ENCODE measurements at places on chromosomes 16 and 17. TPM values are rescaled to one million over a fixed set of nuclear protein-coding genes. Genes with fewer than 3 reads are reported as not detected.
A peak's percentile ranks its signal among the peaks of the same experiment; 100 is the strongest.

Gene CHTF8
- 39.4 TPM for total RNA-seq

Gene KRT39
- total RNA-seq, result not detected

Gene VTN
- 6.6 TPM for total RNA-seq

DNA sequence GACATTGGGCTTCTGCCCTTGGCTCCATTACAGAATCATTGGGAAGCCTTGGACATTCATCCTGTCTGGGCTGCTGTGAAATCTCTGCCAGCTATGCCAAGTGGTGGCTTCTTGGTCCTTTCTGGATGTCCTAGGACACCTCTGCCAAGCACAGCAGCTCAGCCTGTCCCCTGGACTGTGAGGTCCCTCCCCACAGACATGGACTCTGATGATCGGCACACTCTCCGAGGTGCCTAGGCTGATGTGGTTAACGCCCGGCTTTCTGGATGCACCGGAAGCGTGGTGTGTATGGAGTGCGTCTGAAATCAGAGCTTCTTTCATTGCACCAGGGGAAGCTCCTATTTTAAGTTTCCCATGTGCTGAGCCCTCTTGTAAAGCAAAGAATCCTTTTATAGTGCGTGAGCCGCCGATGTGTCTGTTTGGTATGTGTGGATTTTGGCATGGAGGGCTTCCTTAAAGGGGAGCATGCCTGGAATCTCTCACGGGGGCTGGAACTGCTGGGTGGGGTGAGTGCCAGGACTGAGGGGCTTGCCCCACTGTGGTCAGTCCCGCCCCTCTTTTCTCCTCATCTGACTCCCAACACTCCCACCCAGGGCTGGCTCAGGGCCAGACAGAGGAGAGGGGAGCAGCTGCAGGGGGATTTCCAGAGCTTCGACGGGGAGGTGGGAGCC is 7.0 kb upstream of the ARHGAP23 start:
- no peak for DNase-seq

- no peak for DNase-seq
Measured at GRCh38 chr17:77222356-77222755, 81.6 kb downstream of the SEC14L1 start.

Gene SLC46A1
- total RNA-seq, result 8.6 TPM

DNA sequence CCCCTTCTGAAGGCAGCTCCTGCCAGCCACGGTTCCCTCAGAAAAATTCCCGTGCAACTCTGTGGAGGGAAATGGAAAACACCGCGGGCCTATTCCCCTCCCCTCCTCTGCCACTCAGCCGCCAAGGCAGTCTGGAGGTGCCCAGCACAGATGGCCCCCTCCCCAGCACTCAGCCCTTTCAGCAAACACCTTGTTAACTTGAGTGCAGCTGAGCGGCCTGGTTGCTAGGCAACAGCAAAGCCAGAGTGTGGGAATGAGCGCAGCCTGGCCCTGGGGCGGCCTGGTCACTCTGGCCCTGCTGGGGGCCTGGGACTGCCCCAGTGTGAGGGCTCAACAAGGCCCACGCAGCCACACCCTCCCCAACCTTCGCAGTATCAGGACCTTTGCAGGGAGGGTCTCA is 32.8 kb downstream of the CACNA1G start:
- peak; percentile 94 for DNase-seq

Gene TAT
- not detected for total RNA-seq

DNA sequence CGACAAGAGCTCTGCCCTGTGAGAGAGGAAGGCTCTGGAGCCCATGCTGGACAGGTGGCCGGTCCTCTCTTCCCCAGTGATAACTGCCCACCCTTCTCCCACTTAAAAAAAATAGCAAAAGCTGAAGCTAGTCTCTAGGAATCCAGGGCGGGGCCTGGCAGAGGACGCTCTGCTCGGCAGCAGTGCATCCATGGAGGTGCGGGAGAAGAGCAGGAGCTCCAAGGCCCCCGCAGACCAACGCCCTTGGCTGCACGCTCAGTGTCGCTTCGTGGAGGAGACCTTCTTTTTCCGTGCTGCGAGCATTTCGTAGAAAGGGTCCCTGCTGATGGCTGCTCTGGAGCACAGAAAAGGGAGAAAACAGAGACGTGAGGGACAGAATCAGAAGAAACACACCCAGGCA is 98.6 kb upstream of the DNAH17 start:
- DNase-seq, result no peak

Gene PNMT
- total RNA-seq, result 2.6 TPM

Gene KRT33A
- not detected for total RNA-seq

GRCh38 chr16:75343286-75343685 is 90.0 kb downstream of the CFDP1 start:
- no peak for DNase-seq

Gene PRR15L
- total RNA-seq, result 63.3 TPM

GRCh38 chr17:1629504-1630310 is 1.1 kb upstream of the SLC43A2 start:
- DNase-seq, result peak; percentile 68

GRCh38 chr17:56972111-56972730 is 5.7 kb upstream of the SCPEP1 start:
- DNase-seq, result no peak

DNA sequence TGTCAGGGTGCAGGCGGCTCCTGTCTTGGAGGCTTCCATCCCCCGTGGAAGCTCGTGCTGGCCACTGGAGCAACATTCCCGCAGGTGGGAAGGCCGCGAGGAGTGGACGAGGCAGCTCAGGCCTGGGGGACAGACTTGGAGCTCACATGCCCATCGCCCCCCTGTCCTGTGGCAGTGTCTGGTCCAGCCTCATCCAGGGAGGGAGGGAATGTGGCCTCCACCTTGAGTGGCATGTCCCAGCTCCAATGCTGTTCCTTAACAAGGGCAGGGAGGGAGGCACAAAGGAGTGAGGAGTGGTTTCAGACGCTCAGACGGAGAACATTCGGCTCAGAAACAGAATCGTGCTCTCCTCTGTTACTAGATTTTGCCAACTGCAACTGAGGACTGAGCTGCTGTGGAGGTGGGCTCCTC is 159.4 kb upstream of the CHMP6 start:
- no peak for DNase-seq

GRCh38 chr16:65546353-65546791 is 424.5 kb upstream of the CDH11 start:
- no peak for DNase-seq

DNA sequence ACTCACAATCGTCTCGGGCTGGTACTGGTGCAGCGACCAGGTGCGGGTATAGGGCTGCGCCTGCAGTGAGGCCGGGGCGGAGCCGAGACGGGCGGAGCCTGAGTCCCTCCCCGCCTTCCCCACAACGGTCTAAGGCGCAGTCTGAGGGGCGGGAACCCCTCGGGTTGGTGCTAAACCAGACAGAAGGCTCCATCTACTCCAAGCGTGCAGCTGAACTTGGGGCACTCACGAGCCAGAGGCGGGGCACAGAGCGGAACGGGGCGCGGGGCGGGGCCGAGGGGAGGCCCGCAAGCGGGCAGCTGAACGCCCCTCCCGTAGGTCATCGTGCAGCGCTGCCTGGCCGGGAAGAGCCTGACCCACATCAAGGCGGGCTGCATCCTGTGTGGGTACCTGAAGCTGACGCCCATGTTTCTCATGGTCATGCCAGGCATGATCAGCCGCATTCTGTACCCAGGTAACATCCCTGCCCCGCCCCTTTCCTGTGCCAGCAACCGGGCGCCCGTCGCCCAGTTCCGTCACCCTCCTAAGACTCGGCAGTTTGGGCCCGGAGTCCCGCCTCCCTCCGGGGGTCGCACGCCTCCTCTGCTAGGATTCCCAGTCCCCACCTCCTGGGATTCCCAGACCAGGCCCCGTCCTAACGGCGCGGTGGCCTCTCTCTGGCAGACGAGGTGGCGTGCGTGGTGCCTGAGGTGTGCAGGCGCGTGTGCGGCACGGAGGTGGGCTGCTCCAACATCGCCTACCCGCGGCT is 5.0 kb downstream of the SLC5A2 start:
- DNase-seq, result peak; percentile 63

DNA sequence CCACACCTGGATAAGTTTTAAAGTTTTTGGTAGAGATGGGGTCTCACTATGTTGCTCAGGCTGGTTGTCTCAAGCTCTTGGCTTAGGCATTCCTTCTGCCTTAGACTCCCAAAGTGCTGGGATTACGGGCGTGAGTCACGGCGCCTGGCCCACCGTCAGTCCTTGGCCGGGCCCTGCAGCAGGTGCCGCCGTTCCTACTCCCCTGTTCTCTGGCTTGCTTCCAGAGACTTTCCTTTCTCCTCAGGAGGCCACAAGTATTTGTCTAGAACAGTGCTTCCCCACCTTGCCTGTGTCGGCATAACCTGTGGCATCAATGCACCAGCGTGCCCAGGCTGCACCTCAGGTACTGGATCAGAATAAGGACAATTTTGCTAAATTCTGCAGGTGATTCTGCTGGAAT is 3.0 kb upstream of the MGAT5B start:
- DNase-seq, result no peak

DNA sequence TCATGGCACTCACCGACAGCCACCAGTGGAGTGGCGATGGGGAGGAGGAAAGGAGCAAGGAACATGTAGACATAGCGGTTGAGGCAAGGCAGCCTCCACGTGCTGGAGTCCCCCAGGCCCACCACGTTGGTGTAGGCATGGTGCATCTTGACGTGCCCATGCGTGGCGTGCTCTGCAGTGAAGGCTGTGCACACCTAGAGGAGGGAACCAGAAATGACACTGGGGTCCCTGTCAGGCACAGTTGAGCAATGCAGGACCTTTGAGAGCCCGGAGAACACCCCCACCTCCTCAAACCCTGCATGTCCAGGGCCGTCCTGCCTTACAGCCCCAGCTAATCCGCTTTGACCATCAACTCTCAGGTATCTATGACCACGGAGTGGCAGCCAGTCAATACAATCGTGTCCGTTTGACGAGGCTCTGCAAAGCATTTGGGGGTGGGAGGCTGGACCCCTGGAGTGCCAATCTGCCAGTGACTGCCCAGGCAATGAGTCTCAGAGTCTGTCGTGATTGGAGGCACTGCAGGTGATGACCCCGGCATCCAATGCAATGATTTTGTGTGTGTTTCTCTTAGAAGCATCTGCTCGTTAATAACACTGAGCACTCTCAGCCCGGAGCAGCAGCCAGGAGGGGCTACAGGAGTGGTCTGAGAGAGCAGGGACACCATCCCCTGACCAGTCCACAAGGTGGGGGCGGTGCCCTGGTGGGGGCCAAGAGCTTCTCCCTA is 9.9 kb upstream of the FDXR start:
- DNase-seq, result no peak

DNA sequence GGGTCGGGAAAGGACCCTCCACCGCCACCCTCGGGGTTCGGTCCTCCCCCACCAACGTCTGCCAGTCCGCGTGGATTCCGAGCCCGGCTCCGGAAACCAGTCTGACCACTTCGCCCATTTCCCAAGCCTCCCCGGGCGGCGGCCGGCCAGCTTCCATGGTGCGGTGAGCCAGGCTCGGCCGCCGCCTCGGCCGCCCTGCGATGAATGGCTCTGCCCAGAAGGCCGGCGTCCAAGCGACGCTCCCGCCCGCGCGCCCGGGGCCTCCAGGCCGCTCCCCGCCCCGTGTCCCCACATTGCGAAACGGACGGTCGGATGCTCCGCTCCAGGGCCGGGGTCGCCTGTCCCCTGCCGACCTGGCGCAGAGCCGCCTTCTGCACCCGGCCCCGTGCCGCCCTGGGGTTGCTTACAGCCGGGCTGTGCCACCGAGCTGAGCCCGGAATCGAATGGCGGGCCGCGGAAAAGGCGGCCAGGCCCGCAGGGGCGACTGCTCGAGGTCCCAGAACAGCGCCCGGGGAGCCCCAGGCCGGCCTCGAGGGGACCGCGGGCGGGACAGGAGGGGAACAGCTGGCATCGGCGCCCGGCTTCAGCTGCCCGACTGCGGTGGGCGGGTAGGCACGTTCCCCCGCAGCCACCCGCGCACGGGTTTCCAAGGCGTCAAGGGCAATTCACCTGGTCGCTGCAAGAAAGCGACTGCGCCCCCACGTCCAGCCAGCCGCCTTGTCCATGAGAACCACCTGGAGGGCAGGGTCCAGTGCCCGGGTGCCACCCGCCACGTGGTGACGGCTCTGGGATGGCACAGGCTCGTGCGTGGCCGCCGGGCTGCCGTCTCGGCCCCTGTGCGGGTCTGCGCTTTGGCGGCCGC is 18.3 kb upstream of the CBX8 start:
- peak; percentile 88 for DNase-seq

DNA sequence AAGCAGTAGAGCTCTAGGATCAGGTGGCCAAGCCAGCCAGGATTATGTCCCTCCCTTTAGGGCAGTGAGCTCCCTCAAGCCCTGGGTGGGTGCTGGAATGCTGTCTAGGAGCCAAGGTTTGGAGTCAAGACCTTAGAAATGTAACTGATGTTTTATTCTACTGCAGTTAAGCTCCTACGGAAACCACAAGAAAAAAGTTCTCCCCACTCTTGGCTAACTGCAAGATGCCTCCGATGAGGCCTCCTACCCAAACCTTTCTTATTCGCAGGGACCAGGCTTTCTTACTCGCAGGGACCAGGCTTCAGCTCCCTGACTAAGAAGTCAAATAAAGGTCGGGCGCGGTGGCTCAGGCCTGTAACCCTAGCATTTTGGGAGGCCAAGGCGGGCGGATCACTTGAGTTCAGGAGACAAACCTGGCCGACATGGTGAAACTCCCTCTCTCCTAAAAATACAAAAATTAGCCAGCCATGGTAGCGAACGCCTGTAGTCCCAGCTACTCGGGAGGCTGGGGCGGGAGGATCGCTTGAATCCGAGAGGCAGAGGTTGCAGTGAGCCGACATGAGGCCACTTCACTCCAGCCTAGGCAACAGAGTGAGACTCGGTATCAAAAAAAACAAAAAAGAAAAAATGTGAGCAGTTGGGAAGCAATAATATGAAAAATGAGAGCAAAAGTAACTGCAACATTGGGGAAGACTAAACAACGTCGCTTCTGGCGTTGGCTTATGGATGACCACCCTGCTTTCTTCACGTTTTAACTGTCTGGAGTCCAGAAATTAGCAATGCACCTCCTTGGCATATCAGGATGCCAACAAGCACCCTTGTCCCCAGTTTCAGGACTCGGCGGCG is 31.7 kb upstream of the ARL4D start:
- no peak for DNase-seq

Gene FOXC2
- total RNA-seq, result 0.66 TPM

DNA sequence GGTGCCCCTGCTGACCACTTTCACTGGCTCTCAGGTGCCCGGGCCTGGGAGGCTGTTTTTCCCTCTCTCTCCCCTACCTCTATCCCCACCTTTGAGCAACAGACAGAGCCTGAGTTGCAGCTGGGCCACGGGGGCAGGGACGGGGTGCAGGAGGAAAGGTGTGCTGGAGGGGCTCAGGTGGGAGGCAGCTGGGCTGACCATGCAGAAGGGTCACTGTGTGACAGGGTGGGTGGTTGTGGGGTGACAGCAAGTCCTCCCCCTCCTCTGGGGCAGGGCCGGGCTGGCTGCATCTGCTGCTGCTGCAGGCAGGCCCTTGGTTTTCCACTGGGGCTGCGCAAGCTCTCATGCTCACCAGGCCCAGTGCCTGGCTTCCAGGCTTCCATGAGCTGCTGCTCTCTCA is 6.6 kb downstream of the ZNF319 start:
- DNase-seq, result no peak

- DNase-seq, result no peak
Measured at GRCh38 chr17:35447499-35447898, 1.1 kb downstream of the SLFN13 start.

All from body of pancreas (tissue), 4 donors.